ENCODE measurements at places on chromosomes 6 and 20.
A peak's percentile ranks its signal among the peaks of the same experiment; 100 is the strongest.

- ATAC-seq = no peak
Observed at GRCh38 chr6:48404927-48405326, 293.9 kb upstream of the PTCHD4 start.

- ATAC-seq = no peak
Observed at GRCh38 chr20:52470561-52470960, 279.0 kb upstream of the ZFP64 start.

DNA sequence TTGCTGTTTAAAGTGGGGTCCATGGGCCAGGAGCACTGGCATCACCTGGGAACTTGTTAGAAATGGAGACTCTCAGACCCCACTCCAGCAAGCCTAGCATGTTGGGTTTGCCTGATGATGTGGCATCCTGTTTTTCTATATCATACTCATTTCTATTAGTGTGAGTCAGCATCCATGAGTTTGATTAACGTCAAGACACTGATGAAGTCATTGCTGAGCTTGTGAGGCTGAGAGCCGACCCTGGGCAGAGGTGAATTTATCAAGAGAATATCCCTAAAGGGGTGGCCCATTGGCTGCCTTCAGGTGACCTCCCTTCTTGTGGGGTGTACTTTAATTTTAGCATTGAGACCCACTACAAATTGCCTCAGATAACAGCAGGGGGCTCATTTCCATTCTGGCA, 43.4 kb upstream of the RNF144B start:
- ATAC-seq = peak; percentile 63

- ATAC-seq = peak; percentile 9
Observed at GRCh38 chr6:138109042-138109997, 2.1 kb upstream of the PERP start.

GRCh38 chr6:134678436-134678889, 271.4 kb downstream of the ALDH8A1 start:
- ATAC-seq = peak; percentile 71

GRCh38 chr6:56005426-56005825, 130.0 kb upstream of the BMP5 start:
- no peak for ATAC-seq

- ATAC-seq = no peak
Observed at GRCh38 chr6:106124437-106125430, 38.6 kb downstream of the PRDM1 start.

DNA sequence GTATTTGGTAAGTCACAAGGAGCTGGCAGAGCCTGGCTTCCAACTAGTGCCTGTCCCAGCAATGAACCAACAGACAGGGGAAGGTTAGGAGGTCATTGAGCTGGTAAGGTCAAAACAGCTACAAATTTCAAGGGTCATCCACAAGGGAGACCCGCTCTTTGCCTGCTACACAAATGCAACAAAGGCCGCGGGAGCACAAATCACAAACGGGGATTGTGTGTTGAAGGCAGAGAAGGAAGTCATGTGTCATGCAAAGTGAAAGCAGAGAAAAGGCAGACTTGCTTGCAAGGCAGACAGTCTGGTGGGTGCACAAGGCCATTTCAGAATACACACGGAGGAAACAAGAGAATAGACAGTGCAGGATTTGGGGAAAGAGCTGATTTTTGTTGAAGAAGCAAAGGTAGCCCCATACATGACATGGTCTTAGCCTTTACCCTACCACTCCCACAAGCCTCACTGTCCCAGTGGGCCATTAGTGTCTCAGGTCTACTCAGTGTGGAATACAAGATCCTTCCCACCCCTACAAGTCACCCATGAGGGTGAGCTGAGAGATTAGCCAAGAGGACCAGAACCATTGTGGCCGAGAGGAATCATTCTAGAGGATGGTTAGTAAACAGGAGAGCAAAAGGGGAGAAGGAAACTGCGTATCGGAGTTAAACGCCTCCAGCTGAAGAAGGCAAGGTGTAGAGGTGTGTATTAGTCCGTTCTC, 18.1 kb upstream of the SAMHD1 start:
- ATAC-seq = no peak

GRCh38 chr20:57481281-57481711, 43.6 kb downstream of the CTCFL start:
- no peak for ATAC-seq

DNA sequence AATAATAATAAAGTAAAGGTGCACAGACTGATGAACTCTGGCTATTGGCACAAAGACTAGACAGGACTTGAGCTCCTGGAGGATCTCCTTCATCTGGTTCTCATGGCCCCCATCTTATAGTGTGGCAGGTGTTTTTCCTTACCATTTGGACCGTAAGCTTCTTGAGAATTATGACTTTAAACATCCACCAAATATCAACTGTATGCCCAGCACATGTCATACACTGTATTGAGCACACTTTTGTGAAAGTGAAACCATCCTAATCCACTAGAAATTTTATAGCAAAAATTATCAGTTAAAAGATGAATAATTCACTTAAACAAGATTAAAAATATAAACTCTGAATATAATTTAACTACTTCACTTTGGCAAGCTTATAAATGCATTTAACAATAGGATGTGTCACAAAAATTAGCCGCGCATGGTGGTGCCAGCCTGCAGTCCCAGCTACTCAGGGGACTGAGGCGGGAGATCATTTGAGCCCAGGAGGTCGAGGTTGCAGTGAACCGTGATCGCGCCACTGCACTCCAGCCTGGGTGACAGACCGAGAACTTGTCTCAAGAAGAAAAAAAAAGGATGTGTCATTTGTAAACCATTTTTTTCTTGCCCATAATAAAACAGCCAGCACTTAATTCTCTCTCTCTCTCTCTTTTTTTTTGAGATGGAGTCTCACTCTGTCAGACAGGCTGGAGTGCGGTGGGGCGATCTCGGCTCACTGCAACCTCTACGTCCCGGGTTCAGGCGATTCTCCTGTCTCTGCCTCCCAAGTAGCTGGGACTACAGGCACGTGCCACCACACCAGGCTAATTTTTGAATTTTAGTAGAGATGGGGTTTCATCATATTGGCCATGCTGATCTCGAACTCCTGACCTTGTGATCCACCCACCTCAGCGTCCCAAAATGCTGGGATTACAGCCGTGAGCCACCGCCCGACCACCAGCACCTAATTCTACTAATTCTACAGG, 9.1 kb downstream of the HIVEP2 start:
- no peak for ATAC-seq

DNA sequence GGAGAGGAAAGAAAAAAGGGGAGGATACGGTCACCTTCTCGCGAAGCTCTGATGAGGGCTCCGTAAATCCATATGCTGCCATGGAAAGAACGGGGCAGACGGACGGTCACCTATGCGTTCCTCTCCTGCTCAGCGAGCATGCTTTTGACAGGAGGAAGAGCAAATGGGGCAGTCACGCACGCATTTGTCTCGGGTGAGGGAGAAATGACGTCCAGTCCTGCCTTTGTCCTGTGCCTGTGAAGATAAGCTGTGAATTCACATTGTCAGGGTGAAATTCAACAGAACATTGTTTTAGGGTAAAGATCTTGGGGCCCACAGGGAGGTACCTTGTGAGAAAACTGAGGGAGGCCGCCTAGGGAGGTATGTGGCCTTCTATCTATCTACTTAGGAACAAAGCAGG, 83.8 kb downstream of the IRF4 start:
- no peak for ATAC-seq

Measured in motor neuron (in vitro differentiated cells).